ENCODE measurements at places on chromosomes 7 and 10.

GRCh38 chr7:125032943-125033342, 103.3 kb upstream of the POT1 start:
- DNase-seq, result no peak

GRCh38 chr10:14349081-14349480, 18.4 kb upstream of the FRMD4A start:
- DNase-seq, result no peak

DNA sequence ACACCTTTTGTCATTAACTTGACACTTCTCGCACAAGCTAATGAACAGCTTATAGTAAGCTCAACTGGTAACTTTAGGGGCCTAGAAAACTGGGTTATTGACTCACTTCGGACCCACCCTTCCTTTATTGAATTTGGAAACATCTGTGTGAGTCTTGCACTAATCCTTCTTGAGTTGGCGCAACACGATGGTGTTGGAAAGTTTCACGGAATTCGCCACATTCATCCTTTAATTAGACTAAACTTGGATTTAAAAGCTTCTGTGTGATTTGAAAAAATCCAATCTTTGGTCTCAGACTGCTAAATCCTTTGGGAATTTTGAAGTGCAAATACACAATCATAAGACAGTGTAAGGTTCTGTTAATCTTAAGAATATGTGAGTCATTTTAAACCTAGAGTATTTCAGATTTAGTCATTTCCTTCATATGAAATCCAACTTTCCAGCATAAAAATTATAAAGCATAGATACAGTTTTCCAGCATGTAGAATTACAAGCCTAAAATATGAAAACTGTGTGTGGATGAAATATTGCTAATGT, 15.1 kb downstream of the FZD8 start:
- DNase-seq, result no peak

DNA sequence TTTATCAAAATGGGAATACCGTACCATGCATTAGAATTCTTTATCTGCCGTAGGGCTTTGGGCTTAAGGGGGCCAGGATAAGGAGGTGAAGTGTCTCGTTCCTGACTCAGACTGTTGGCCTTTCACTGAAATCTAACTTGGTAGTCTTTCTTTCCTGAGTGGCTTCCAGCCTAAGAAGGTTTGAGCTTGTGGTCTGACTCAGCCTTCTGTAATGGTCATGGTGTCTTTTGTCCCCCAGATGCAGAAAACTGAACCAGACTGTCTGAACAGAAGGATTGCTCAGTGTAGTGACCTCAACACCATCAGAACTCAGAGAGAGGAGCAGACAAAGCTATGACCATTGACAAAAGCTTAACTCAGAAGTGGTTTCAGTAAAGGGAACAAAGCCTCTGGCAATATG, 39.5 kb downstream of the WNT2 start:
- DNase-seq, result no peak

DNA sequence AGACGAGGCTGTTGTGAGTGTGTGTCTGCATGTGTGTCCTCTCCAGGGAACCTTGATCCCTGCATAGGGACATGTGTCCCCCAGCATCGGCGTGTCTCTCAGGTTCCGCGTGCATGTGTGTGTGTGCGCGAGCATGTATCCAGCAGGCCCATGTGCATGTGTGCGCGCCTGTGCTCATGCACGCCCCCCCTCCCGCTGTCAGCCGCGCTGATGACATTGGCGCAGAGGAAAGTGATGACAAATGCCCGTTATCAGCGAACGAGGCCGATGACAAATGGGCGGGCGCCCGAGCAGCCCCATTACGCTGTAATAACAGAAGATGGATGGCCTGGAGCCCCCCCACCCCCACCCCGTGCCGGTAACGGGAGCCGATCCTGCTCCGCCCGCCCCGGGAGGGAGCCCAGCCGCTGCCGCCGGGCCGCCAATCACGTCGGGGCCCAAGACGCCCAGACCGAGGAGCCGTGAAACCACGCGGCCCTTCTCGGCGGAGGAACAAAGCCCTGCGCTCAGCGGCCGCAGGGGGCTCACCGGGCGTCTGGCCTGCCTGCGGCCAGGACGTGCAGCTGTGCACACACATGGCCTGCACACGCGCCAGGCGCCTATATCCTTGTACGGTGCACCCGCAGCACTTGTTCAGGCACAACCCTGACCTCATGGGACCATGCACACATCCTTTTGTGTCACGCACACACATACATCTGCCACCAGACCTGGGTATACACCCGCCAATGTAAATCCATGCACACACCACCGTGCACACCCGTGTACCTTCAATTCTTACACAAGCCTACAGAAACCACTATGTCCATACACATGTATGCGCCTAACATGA, 21.5 kb downstream of the POLL start:
- no peak for DNase-seq
